Activated T-cell treated with anti-CD3 and anti-CD28 coated beads, Interleukin-2, amount 50 U/mL, for 4 hours (primary cell): ENCODE measurements at places on chromosomes 1 and 21. TPM values are rescaled to one million over a fixed set of nuclear protein-coding genes. Genes with fewer than 3 reads are reported as not detected.

DNA sequence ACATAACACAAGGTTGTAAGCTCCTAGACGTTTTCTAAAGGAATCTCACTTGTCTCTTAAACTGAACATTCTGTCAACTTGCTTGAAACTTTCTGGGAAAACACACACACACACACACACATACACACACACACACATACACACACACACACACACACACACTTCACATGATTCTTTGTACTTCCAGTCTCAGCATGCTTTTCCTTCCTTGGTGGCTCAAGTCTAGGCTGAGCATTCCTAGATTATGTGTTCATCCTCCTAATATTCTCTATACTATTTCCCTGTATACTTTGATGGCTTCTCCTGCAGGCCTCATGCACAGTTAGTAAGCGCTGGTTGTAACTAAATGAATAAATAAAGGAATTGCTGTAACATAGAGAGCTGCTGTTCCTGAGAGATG is 372.1 kb downstream of the PTPRC start:
- DNase-seq = no peak

DNA sequence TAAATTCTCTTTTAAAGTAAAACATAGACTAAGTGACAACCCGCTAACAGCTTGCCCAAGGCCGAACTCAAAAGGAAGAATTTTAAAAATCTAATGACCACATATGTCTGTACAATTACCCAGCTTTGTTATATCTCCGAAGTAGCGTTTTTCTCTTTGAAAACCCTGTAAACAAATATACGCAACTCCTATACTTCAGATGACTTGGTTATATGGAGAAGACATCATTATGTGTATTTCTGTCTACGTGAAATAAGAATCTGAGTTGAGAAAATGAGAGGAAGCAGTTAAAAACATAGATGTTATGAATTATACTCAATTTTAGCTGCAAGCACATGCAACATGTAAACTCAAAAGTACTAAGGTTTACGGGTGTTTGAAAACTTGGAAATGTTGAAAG is 2.0 kb downstream of the PBX1 start:
- DNase-seq = no peak

DNA sequence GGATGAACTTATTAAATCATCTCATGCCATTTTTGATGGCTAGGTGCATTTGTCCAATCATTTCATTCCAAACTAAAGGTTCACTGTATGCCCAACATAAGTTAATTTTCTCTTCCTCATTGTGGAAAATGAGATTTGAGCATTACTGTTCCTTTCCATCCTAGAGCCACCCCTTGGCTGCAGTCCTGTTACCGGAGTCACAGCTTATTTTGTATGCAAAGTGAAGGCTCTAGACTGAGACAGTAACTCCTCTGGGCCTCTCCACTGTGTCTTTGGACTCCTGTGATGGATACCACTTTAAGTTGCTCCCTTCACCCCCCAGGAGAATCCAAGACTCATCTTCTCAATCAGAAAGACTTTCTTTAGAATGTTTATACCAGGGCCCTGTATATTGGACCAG is 59.7 kb downstream of the FGGY start:
- DNase-seq = no peak

DNA sequence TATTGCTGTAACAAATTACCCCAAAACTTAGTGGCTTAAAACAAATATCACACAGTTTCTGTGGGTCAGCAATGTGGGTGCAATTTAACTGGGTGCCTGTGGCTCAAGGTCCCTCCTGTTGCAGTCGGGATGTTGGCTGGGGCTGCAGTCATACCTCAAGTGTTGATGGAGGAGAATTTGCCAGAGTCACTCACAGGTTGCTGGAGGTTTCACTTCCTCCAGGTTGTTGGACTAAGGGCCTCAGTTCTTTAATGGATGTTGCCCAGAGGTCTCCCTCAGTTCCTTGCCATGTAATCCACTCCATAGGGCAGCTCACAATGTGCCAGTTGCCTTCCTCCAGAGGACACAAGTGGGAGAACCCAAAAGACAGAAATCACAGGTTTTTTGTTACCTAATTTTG is 2.5 kb upstream of the TAF13 start:
- DNase-seq = no peak

GRCh38 chr1:54487571-54488050 is 60.4 kb upstream of the ACOT11 start:
- no peak for DNase-seq

DNA sequence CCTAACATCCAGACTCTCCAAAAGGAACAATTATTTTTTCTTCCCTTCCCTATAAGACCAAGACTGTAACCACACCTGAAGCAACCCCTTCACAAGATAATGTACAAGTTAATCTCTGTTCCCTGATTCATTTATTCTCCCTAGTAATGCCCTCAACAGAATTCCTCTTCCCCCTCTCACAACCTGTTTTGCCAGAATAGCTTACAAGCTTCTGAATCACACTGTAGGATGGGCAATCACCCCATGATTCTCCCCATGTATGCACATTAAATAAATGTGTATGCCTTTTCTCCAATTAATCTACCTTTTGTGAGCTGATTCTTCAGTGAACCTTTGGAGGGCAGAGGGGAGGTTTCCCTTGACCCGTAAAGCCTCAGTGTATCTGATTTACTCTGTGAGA is 20.9 kb upstream of the RNF11 start:
- no peak for DNase-seq

DNA sequence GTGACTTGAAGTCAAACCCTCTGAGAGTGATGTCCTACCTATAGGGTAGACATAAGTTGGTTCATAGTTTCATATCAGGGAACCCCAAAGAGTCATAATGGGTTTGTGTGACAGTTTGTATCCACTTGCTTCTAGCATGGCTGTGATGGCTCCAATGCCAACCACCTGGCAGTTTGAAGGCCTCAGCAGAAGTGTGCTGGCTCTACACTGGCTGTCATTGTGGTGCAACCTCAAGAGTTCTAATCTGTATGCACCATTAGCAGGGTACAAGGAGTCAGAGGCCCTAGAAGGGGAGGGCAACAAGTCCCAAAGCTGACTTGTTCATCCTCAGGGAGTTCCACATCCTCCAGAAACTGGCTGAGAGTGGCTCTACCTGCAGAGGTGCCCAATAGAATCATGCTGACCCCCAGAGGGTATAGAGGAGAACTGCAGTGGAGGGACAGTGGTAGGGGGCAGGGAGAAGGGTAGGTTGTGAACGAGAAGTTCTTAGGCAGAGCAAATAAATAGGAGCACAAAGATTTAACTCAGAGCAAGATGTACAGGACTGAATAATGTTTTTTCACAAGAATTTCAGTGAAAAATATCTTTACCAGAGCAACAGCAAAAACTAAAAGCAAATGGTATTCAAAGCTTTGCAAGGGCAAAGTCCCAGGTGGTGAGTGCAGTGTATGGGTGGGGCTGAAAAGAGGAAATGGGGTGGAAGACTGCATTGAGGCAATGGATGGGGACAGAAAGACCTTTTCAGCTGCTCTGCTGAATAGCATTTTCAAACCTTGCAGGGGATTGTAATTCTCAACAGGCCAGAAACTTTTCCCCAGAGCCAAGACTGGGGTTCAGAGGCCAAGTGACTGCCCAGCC is 3.2 kb downstream of the FCRL2 start:
- no peak for DNase-seq

OR14K1 gene
- not detected for total RNA-seq

- DNase-seq = no peak
These were observed 177.3 kb downstream of the PTPRU start for GRCh38 chr1:29413661-29414060.

SELENBP1 gene
- total RNA-seq = 0.43 TPM

GRCh38 chr21:32800056-32800455 is 28.5 kb upstream of the PAXBP1 start:
- DNase-seq = no peak

- no peak for DNase-seq
These were observed 429.9 kb upstream of the ZRANB2 start for GRCh38 chr1:71510725-71511124.

DNA sequence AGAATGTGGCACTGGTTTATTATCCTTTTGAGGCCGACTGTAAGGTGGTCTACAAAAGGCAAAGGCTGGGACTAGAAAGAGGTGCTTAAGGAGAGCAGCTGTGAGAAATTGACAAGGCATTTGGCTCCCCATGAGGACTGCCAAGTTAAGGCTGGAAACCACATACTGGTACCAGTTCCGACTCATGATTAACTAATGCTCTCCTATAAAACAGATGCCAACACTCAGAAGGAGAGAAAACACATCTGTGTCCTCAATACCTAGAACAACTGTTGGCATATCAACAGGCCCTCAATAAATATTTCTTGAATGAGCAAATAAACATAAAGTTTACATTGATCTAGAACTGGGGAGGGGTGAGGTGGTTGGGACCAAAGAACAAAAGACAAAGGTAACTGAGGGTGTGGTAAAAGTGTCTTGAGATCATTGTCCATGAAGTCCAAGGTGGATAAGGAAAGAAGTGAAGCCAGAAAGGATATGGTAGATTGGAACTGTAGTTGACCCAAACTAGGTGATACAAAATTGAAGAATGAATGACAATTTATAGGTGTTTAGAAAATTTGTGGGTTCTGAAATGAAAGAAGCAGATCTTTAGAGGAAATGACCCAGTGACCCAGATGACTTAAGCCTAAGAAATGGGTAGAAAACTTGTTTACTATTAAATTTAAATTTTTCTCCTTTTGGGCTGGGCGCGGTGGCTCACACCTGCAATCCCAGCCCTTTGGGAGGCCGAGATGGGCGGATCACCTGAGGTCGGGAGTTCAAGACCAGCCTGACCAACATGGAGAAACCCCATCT is 16.9 kb upstream of the MCL1 start:
- no peak for DNase-seq

CLEC20A gene
- total RNA-seq = not detected

UBASH3A gene
- total RNA-seq = 11.3 TPM

- DNase-seq = no peak
These were observed 119.0 kb downstream of the PDE4B start for GRCh38 chr1:65911679-65912078.

GRCh38 chr1:30048905-30049304 is 674.5 kb downstream of the MATN1 start:
- no peak for DNase-seq

DNA sequence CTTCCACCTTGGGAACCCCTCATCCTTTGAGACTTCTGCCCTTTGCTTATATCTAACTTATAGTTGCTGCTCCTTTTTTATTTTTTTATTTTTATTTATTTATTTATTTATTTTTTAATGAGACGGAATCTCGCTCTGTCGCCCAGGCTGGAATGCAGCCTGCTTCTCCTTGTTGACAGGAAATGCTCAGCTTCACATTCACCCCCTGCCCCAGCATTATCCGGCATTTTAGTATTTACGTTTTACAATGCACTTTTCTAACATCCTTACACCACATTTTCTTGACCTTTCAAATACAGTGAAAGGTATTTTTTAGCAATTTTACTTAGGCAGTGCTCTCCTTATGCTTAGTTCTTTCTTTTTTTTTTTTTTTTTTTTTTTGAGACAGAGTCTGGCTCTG is 14.9 kb downstream of the CXADR start:
- DNase-seq = no peak

GRCh38 chr1:16338961-16339360 is 13.3 kb downstream of the FBXO42 start:
- DNase-seq = no peak

DNA sequence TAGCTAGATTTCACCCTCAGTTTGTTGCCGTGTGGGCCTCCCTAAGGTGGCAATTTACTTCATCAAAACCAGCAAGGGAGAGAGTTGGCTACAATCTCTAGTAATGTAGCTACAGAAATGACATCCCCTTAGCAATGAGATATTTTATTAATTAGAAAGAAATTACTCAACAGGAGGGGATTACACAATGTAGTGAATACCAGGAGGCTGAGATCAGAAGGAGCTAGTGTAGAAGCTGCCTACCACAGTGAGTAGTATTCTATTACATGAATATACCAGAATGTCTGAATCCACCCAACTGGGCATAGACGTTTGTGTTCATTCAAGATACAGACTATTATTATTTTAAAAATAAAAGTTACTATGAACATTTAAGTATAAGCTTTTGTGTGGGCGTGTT is 868.2 kb upstream of the CXADR start:
- no peak for DNase-seq
